Body of pancreas (tissue), 4 donors: ENCODE measurements at places on chromosomes 3 and 15. TPM values are rescaled to one million over a fixed set of nuclear protein-coding genes. Genes with fewer than 3 reads are reported as not detected.

The DNAH12 gene
- total RNA-seq: 0.99 TPM

The MME gene
- total RNA-seq: 11.2 TPM

The MORC1 gene
- total RNA-seq: not detected

The GNAT1 gene
- total RNA-seq: not detected

GRCh38 chr15:54820098-54820497 lies 376.6 kb downstream of the RSL24D1 start:
- no peaks in the 10 kb centered on the region for H3K36me3 ChIP-seq
- DNase-seq: no peak
- no peaks in the 10 kb centered on the region for H3K27me3 ChIP-seq
- H3K4me3 ChIP-seq: no peak overlapping the region

DNA sequence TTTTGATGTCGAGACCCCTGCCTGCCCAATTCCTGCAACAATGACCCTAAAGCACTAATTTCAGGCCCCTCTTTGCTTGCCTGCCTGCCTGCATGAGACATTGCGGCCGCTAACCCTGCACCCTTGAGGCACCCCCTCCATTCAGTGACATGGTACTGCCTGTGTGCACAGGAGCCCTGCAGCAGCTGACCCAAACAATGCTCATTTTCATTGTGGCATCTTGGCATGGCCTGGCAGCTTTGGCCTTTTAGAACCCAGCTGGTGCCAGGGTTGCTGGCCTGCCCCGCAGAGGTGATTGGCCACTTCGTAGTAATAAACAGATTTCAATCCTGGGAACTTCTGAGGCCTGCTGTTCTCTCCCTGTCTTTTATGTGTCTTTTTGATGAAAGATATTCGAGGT lies 33.8 kb downstream of the SLCO3A1 start:
- H3K4me3 ChIP-seq: no peak overlapping the region
- no peaks in the 10 kb centered on the region for H3K27me3 ChIP-seq
- peak overlapping the region; percentile 3 for H3K27ac ChIP-seq
- H3K4me1 ChIP-seq: peaks cover 5% of the 10 kb centered on the region
- DNase-seq: no peak

DNA sequence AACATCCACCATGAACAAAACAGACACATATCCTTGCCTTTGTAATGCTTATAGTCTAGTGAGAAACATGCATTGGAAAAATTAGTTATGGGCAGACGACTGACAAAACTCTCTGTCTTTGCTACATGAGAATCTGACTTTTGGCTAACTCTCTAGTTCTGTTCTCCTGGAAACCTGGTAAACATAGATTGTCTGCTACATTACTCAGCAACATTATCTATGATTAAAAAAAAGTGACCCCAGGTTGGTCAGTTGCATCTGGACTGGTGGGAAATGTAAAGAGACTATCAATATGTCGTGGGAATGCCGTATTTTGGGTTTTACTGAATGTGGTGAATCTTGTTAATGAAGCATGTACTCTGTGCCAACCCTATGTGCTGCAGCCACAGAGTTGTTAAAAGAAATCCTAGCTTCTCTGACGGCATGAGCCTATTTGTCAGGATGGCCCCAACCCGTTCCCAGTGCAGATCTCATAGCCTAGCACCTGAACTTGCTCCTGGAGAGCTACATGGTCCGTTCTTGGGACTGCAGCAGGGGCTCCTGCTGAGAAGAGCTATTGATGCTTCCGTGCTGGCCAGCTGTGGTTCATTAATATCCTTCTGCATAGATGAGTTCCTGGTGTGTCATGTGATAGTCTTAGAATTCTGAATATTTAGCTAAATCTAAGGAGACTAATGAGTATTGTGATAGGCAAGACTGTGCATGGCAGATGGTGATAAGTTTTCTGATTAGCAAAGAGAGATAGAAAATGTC lies 311.7 kb upstream of the ZNF717 start:
- H3K36me3 ChIP-seq: no peaks in the 10 kb centered on the region
- H3K4me3 ChIP-seq: no peak overlapping the region
- no peak overlapping the region for H3K27ac ChIP-seq
- DNase-seq: no peak
- H3K27me3 ChIP-seq: no peaks in the 10 kb centered on the region

DNA sequence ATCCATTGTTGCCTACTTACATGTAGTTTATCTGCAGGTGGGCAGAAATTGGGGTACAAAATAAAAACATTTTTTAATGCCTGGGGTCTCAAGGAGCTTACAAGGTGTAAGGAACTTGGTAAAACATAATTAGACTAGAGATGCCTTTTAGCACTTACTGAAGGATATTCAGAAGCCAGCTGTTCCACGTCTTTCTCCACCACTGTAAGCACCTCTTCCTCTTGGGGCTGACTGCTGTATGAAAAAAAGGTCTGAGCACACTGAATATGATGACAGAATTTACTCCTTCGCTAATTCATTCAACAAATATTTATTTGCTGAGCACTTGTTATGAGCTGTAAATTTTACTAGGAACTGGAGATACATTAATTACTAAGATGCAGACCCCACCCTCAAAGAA lies 539.1 kb downstream of the UNC13C start:
- no peak overlapping the region for H3K4me3 ChIP-seq
- no peak overlapping the region for H3K27ac ChIP-seq
- H3K4me1 ChIP-seq: no peaks in the 10 kb centered on the region
- no peaks in the 10 kb centered on the region for H3K27me3 ChIP-seq
- DNase-seq: no peak
